Activated CD8-positive, alpha-beta memory T cell treated with anti-CD3 and anti-CD28 coated beads for 1 hour (primary cell): ENCODE measurements at places on chromosomes 16 and 17.

- DNase-seq: no peak
Observed at GRCh38 chr16:22648941-22649340, 138.2 kb downstream of the NPIPB5 start.

DNA sequence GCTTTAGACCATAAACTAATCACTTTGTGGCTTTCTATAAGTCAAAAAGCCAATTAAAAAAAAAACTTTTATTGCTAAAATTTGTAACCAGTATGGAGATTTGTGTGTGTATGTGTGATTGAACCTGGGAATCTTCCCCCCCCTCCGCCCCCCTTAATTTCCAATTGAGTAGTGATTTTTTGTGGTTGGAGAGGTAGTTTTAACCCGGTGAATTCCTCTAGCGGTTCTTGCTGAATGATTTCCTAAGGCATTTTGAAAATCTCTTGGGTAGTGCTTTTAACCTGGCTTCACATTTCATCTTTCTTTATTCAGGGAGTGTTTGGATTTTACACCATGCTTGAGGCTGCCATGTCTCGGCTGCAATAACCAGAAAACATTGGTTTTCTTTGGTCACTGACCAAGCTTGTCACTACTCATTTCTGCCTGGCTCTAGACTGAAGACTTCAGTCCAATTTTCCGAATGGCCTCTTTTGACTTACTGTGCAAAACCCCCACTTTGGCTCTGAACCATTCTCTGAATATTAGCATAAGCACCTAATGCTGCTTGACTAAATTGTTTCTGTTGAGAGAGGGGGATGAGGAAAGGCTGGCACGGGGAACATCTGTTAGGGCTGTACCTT is 35.6 kb downstream of the PRKCA start:
- DNase-seq: no peak

- no peak for DNase-seq
Observed at GRCh38 chr17:32281011-32281451, 15.4 kb downstream of the RHBDL3 start.

- no peak for DNase-seq
Observed at GRCh38 chr17:78995022-78995760, 14.4 kb downstream of the CANT1 start.
